Colonic mucosa (tissue), 4 donors: ENCODE measurements at places on chromosomes 4 and X. TPM values are rescaled to one million over a fixed set of nuclear protein-coding genes. Genes with fewer than 3 reads are reported as not detected.
A peak's percentile ranks its signal among the peaks of the same experiment; 100 is the strongest.

The EIF1AX gene
- total RNA-seq = 149 TPM

The CLGN gene
- 0.25 TPM for total RNA-seq

The KIAA1210 gene
- not detected for total RNA-seq

The MAGEA9B gene
- not detected for total RNA-seq

The HTN1 gene
- total RNA-seq = not detected

The NLRP2B gene
- total RNA-seq = not detected

The NAT8L gene
- 0.17 TPM for total RNA-seq

The CNGA1 gene
- total RNA-seq = 15.9 TPM

The PIN4 gene
- total RNA-seq = 10.4 TPM

The CYBB gene
- 7.7 TPM for total RNA-seq

- no peaks in the 10 kb centered on the region for H3K36me3 ChIP-seq
- no peak overlapping the region for H3K4me3 ChIP-seq
- no peaks in the 10 kb centered on the region for H3K27me3 ChIP-seq
- no peak for DNase-seq
Measured at GRCh38 chr4:109010521-109010920, 247.7 kb upstream of the ETNPPL start.

DNA sequence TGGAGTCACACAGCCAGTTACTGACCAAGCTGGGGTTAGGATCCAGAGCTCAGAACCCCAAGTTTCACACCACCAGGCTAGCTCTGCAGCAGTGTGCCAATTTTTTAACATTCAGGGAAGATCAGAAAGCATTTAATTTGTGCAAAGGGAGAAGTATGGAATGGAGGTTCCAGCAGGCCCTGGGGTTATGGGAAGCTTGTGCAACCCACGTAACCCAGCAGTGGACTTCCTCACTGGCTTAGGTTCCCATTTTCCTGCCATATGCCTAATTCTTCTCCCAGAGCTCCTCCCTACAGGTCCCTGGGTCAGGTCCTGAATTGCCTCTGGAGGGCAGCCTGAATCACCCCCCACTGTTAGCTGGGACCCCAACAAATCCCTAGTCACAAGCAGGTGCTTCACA is 14.0 kb downstream of the APLN start:
- no peak overlapping the region for H3K27ac ChIP-seq
- H3K4me3 ChIP-seq = no peak overlapping the region
- no peaks in the 10 kb centered on the region for H3K4me1 ChIP-seq
- no peaks in the 10 kb centered on the region for H3K27me3 ChIP-seq

GRCh38 chr4:72391281-72391680 is 177.7 kb downstream of the ADAMTS3 start:
- H3K4me1 ChIP-seq = no peaks in the 10 kb centered on the region
- no peak overlapping the region for H3K4me3 ChIP-seq
- DNase-seq = no peak
- H3K27ac ChIP-seq = no peak overlapping the region

DNA sequence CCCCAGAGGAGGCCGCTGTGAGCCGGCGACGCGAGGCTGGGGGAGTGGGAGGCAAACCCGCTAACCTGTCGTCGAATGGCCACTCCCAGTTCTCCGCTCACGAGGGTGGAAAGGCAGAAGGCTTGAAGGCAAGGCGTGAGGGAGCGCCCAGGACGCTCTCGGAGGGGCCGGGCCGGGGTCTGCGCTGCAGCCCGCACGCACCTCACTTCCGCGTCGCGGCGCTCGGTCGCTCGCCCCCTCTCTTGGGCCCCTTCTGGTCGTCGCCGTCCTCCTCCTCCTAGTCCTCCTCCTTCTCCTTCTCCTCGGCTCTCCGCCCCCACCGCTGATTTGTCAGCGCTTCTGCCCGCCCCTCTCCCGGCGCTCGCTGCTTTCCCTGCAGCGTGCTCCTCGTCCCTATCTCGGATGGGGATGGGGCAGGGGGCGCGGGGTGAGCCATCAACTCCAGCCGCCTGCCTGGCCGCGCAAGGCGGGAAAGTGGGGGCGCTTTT is at the start of gene SNCA:
SNCA (minus strand) TSS at position 265 of the 488 bp plus-strand sequence. CDS start 1,494 bp downstream, outside the sequence.
- H3K27me3 ChIP-seq = peaks cover 42% of the 10 kb centered on the region
- H3K4me1 ChIP-seq = peaks cover 6% of the 10 kb centered on the region
- H3K36me3 ChIP-seq = no peaks in the 10 kb centered on the region
- H3K4me3 ChIP-seq = peak within 1 kb of the TSS; percentile 58
- no peak within 1 kb of the TSS for H3K27ac ChIP-seq
- DNase-seq = peak; percentile 54

GRCh38 chrX:40772290-40772689 is 36.9 kb upstream of the MED14 start:
- H3K27me3 ChIP-seq = no peaks in the 10 kb centered on the region
- no peak overlapping the region for H3K4me3 ChIP-seq
- no peaks in the 10 kb centered on the region for H3K4me1 ChIP-seq
- H3K27ac ChIP-seq = no peak overlapping the region
- H3K36me3 ChIP-seq = no peaks in the 10 kb centered on the region

GRCh38 chr4:11299016-11299415 is 129.7 kb downstream of the HS3ST1 start:
- DNase-seq = no peak
- H3K36me3 ChIP-seq = no peaks in the 10 kb centered on the region
- no peak overlapping the region for H3K4me3 ChIP-seq
- no peaks in the 10 kb centered on the region for H3K27me3 ChIP-seq
- H3K27ac ChIP-seq = no peak overlapping the region

GRCh38 chr4:17545374-17546140 is 30.6 kb downstream of the CLRN2 start:
- H3K4me1 ChIP-seq = no peaks in the 10 kb centered on the region
- no peak for DNase-seq
- no peak overlapping the region for H3K4me3 ChIP-seq

DNA sequence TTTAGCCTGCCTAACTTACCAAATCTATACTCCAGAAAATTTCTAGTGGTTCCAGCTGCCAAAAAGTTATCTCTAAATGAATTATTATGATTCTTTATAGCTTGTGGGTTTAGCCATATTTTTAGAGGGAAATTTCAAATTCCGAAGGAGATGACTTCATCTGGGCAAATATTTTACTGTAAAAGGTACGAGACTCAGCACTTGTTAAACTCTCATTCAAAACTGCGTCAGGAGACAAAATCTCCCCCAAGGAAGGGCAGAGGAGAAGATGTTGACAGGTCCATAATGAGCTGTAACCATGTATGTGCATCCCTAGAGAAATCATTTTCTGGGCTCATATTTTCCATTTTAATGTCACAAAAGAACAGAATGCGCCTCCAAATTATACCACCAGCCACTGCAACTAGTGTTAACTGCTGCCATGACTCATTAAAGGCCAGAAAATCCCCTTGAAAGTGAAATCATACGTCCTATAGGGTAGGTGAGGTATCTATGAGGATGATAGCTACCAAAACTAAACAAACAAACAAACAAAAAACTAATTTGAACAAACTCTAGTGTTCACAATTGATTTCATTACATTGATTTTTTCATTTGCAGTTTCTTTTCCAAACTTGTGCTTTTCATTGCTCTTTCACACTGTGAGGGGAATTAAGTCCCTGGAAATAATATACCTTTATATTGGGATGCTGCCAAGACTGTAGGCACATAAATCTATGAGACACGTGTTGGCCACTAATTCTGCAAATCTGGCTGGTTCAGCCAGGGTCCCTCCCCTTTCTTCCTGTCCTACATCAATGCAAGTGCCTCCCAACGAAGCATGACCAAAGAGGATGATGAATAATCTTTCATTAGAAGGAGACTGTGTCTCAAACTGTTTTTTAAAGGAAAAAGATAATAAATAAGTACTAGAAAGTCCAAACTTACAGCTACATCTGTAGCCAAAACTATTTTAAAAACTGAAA is 85.8 kb downstream of the ARHGAP6 start:
- DNase-seq = no peak
- no peaks in the 10 kb centered on the region for H3K27me3 ChIP-seq
- no peak overlapping the region for H3K4me3 ChIP-seq
- no peak overlapping the region for H3K27ac ChIP-seq
- no peaks in the 10 kb centered on the region for H3K4me1 ChIP-seq

DNA sequence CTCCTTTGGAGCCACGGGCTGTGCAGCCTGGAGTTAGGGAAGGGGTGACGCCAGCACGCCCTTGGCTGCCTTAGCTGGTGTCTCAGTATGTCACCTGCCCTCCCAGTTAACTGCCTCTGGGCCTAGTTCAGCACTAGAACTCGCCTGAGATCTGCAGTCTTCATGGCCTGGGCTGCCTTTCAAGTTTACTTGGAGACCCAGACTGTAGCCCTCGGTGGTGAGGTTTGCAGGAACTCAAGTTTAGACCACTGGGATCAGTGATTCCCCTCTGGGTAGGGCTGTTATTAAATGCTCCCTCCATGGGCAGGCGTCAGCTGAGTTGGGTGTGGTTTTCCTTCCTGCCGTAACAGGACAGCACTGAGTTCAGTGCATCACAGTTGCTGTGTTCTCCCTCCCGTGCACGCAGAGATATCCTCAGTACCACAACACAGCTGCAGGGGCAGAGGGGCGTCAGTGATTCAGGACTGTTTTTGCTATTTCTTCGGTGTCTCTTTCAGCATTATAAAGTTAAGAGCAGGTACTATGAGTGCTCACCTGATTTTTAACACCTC is 30.5 kb downstream of the PLAC8 start:
- no peak overlapping the region for H3K4me3 ChIP-seq
- H3K4me1 ChIP-seq = no peaks in the 10 kb centered on the region
- no peaks in the 10 kb centered on the region for H3K27me3 ChIP-seq
- no peak for DNase-seq
- H3K36me3 ChIP-seq = no peaks in the 10 kb centered on the region

DNA sequence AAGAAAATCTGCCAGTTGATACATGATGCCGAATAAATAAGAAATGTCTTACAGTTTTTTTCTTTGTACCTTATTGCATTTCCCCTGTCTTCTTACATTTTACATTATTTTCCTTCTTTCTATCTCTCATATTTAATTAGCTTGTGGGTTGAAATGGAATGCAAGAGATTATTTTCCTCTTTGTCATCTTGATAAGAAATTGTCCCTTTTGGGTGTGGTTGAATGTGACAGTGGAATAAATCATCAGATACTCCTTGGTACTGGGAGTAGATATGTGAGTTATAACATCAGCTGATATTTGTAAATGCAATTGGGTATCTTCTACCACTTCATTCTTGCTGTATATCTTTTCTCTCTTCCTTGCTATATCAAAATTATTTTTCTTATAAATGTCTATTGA is 997.4 kb downstream of the RAPGEF2 start:
- no peaks in the 10 kb centered on the region for H3K36me3 ChIP-seq
- no peaks in the 10 kb centered on the region for H3K4me1 ChIP-seq
- H3K27me3 ChIP-seq = no peaks in the 10 kb centered on the region
- DNase-seq = no peak
- no peak overlapping the region for H3K4me3 ChIP-seq
- no peak overlapping the region for H3K27ac ChIP-seq

DNA sequence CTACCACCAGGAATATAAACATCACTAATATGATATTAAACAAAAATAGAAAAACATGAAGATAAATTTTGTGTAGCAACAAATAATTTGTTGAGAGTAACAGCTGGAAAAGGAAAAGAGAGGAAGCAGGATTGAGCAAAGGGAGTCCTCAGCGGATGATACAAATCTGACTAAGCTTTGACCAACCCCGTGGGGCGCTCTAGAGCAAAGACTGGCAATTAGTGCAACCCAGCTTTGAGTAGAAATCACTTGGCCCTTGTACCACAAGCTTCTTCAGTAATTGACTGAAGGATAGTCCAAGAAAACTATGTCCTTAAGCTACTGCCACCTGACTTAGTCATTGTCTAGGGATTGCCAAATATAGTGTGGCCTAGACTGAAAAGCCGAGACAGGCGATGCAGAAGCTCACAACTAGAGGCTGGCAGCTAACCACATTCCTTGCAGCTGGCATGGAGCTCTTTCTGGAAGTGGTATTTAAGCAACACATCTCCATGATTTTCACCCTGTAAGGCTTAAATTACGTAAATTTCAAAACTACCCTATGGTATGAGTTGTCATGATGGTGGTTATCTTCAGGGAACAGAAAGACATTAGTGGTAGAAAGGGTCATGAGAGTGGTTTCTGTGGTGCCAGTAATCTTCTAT is 396.0 kb downstream of the PDGFC start:
- no peak overlapping the region for H3K27ac ChIP-seq
- no peak overlapping the region for H3K4me3 ChIP-seq
- no peak for DNase-seq
- no peaks in the 10 kb centered on the region for H3K27me3 ChIP-seq
